ENCODE measurements at places on chromosomes 11 and 22.

- no peak for DNase-seq
Observed at GRCh38 chr11:120462825-120463224, 48.7 kb upstream of the GRIK4 start.

DNA sequence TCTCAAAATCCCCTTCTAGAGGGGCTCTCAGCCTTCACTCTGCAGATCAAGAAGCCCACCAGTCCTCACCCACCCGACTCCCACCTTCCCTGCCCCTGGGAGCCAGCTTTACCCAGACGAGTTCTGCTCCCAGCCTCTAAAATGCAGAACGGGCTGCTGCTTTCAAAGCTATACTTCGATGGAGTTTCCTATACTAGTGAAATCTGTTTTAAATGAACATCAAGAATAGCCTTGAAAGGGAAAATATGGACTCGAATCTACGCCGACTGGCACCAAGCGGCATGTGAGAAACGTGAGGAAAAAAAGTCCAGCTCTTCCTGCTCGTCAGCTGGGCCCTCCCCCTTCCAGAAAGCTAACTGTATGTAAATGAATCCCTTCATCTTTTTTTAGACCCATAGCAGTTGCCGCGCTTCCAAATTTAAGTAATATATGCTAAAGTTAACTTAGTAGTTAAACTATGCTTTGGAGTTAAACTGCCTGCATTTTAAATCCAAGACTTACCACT lies 211.7 kb downstream of the NTM start:
- DNase-seq, result no peak

DNA sequence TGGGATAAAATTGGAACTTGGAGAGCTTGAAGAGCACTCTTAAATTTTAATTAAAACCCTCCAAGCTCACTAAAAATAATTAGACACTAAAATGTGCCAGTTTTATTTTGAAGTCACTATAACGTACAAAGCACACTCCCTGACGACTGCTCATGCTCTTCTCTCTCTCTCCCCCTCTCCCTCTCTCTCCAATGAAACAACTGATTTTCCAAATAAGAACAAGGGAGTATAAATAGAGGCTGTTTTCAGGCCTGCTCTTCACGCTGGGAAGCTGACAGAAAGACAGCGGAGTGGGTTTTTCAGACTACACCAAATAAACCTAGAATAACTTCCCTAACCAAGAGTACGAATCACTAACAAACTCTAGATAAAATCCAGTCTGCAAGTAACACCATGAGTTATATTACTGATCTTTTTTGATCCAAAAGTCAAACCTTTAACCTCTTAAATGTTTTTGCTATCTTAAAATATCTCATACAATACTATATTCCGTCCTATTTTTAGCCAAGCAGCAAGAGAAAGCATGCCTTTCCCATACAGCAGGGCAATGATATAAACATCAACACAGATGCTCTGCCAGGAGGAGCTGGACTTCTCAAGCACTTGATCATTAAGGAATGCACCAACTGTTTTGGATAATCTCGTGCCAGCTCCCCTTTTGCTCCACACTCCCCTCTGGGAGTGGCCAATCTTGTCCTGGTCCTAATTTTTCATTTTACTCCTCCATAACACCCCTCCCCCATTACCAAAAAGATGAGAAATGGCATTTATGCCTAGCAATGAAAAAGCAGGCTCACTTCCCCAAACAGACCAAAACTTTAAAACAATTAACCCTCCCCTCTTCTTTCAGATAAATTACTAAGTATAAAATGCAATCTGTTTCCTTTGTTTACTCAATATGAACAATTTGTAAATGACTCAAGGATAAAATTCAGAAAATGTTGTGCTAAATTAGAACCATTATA lies 116.9 kb downstream of the SOX6 start:
- DNase-seq, result peak; percentile 30

DNA sequence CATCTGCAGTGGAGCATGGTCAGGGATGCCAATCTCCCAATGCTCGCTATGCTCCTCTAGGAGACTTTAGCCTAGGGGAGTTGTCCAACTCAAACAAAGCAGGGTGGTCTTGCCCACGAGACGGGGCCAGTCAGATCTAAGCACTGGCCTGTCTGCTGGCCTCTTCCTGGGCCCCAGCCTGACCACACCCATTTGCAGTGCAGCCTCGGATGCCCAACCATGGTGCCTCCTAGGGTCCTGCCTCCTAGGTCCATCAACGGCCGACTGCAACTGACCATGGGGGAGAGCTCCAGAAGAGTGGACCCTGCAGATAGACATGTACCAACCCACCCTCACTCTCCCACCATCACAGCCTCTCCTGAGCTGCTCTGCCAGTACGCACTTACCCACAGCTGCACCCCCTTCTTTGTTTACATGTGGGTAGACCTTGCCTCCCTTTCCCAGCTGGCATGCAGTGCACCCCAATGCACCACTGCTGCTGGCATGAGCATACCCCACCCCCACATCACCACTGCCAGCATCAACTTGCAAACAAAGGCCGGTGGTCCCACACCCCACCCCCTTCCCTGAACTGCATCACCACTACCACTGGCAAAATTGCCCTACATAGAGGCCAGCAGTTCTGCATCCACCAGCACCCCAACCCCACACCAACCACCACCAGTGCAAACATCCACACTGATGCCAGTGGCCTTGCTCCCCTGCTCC lies 27.6 kb upstream of the ARL14EP start:
- no peak for DNase-seq

DNA sequence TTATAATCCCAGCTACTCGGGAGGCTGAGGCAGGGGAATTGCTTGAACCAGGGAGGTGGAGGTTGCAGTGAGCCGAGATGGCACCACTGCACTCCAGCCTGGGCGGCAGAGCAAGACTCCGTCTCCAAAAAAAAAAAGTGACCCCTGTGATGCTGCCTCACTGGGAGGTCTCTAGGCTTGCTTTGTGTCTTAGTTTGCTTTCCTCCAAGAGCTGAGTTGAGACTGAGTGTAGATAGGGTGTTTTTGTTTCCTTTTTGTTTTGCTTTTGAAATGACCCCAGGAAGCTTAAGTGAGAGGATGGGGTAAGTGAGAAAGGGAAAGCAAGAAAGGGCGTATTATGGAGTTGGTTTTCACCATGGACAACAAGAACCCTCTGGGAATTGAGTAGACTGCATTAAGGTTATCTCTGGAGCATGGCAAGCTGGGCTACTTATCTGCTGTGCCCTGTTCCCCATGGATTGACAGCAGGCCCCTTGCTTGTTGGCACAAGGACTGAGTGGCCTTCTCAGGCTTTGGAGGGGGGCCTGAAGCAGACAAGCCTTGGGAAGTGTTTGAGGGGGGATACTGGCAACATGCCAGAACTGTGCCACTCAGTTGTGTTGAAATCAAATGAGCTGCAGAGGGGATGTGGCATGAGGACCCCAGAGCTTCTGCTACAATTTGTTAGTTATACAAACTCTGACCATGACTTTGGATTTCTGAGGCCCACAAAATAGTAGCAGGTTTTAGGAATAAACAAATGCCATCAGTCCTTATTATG lies 300.6 kb upstream of the C11orf87 start:
- no peak for DNase-seq

GRCh38 chr11:109957000-109957399 lies 136.2 kb upstream of the ZC3H12C start:
- DNase-seq, result no peak

DNA sequence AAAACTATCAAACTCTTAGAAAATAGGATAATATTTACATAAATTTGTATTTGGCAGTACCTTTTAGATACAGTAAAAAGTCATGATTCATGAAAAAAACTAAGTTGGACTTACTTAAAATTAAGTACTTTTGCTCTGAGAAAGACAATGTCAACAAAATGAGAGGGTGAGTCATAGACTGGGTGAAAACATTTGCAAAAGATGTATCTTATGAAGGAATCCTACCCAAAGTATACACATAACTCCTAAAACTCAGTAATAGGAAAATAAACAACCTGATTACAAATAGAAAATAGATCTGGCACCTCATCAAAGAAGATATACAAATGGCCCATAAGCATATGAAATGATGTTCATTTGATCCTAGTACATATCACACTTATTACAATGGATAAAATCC lies 1154.6 kb downstream of the JRKL start:
- DNase-seq, result no peak

- no peak for DNase-seq
Observed at GRCh38 chr11:3865388-3866193, 10.1 kb downstream of the STIM1 start.

GRCh38 chr11:43532041-43532440 lies 148.5 kb upstream of the HSD17B12 start:
- peak; percentile 42 for DNase-seq

DNA sequence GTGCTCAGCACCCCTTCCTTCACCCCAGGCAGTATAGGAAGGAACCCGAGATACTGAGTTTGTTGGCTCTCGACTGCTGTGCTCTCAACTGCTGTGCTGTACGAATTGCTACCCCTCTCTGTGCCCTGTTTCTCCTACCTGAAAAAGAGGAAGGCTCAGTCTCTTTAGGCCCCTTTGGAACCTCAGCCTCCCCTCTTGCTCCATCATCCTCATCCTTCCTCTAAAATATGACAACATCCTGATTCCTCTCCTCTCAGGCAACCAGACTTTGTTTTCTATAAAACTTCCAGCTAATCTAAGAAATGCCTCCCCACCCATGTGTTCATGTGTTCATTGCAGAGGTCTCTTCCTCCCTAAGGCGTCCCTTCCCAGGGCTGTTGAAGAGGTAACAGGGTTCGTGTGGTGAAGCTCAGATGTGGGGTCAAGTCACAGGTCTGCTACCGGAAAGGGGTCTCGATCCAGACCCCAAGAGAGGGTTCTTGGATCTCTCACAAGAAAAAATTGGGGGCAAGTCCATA lies 35.5 kb upstream of the CD82 start:
- DNase-seq, result no peak

DNA sequence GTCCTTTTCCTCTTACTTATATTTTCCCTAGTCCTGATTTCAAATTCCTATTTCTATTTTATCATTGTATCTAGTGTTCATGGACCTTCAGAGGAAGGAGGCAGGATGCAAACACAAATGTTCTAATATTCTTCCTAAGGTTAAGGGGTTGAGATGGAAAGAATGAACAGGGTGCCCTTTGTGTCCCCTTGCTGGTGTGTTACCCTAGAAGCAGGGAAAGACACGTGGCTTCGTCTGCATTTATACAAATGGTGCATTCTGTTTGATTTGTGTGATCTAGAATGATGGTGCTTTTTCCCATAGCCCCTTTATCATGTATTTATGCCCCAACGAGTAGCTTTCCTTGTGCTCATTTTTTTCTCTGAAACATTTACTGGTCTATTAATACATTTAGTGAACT lies 76.2 kb downstream of the PLEKHA7 start:
- no peak for DNase-seq

DNA sequence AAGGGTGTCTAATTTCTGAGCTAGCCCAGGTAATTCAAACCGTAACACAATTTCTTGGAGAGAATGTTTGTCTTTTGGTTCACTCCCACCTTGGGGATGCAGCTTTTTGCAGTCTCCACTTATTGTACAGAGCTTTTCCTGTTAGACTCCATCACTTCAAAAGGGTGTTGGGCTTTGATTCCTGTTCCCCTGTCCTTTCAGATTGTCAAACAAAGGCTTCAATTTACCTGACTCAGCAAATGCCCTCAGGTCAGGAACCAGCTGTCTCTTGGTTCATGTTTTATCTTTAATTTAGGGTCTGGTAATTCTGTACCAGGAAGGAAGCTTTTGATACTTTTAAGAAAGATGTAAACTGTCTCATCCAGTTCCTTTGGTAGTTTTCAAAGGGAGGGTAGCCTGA lies 880.6 kb downstream of the NTM start:
- no peak for DNase-seq

- no peak for DNase-seq
Observed at GRCh38 chr22:49886346-49887063, 31.7 kb downstream of the ALG12 start.

DNA sequence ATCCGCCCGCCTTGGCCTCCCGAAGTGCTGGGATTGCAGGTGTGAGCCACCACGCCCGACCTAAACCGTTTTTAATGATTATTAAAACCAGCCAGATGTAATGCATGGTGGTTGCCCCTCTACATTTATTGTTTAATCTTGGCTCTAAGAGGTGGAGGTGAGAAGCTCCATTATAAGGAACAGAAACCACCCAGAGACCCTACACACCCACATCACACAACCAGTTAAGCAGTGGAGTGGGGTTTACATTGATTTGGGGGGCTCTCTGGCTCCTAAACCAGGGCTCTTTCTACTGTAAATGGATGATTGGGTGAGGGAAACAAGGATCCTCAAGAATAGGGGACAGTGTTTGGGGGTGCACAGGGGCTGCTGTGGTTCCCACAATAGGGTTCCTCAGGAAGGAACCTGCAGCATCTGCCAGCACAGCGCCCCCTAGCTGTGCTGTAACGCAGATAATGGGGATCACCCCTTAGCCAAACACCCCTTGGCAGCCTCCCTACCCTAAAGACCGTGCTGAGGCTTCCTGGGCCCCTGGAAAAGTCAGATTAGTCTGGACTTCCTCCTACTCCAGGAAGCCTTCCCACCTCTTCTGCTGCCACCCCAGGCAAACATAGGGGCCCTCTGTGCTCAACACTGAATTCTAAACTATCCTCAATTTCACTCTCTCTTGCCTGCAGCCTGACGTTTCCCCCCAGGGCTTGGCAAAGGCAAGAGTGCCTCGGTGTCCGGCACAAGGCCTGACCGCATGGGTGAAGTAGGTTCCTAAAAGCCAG lies 2.4 kb downstream of the MPST start:
- DNase-seq, result peak; percentile 56

DNA sequence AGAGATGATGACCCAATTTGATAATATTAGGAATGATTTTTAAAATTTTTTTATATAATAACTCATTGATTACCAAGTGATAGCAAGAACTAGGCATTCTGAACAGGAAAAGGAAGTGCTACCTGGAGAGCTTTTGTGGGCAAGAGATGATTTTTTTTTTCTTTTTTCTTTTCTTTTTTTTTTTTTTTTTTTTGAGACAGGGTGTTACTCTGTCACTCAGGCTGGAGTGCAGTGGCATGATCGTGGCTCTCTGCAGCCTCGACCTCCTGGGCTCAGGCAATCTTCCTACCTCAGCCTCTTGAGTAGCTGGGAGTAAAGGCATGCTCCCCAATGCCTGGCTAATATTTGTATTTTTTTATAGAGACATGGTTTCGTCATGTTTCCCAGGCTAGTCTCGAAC lies 40.4 kb downstream of the TNRC6B start:
- DNase-seq, result no peak

GRCh38 chr22:45864959-45865476 lies 111.9 kb downstream of the WNT7B start:
- DNase-seq, result no peak

All from NCI-H82 (cell line).